ENCODE measurements at places on chromosomes 5 and 9.
A peak's percentile ranks its signal among the peaks of the same experiment; 100 is the strongest.

- no peak for DNase-seq
Observed at GRCh38 chr9:121269642-121270254, 1.8 kb downstream of the GSN start.

GRCh38 chr5:77924081-77924480 lies 147.9 kb upstream of the TBCA start:
- DNase-seq: no peak

GRCh38 chr5:1873243-1873959 lies 9.3 kb downstream of the IRX4 start:
- no peak for DNase-seq

DNA sequence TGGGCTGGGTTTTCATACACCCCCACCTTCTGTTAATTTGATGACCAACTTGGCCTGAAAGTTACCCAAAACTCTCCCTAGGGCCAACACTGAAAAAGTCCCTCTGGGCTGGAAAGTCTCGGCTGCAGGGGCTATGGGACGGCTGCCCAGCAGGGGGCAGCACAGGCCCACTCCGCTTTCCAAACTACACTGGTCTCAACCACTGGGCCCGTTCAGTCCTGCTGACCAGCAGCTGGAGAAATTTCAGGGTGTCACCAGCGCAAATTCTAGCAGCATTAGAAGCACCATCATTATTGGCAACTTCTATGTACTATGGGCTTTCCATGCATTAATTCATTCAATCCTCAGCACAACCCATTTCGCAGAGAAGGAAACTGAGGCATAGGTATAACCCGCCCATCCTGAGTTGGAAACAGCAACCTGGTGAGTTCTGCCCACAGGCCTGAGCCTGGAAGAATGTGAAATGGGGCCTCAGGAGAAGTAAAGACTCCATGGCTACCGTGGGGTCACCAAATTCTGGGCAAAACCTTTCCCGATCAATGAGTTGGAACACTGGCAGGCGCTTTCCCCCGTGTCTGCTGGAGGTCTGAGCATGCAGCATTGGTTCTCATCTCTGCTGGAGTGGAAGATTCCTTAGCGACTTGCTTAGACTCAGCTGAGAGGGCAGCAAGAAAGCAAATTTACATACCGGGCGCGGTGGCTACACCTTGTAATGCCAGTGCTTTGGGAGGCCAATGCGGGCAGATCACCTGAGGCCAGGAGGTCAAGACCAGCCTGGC lies 9.7 kb downstream of the ORM2 start:
- peak; percentile 44 for DNase-seq

GRCh38 chr9:123194023-123194422 lies 74.4 kb downstream of the STRBP start:
- no peak for DNase-seq

DNA sequence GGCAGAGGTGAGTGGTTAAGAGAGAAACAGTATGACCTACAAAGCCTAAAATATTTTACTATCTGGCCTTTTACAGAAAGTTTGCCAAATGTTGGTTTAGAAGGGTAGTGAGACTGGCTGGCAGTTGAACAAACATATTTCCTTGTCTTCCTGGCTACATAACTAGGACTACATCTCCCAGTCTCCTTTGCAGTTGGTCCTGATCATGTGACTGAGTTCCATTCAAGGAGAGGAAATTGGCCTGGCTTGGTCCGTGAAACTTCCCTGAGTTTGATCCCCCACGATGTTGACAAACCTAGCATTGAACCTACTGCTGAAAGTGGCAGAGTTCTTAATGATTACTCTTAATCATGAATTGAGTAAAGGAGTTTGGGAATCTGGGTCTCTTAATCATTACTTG lies 280.8 kb downstream of the SLIT3 start:
- DNase-seq: peak; percentile 14

DNA sequence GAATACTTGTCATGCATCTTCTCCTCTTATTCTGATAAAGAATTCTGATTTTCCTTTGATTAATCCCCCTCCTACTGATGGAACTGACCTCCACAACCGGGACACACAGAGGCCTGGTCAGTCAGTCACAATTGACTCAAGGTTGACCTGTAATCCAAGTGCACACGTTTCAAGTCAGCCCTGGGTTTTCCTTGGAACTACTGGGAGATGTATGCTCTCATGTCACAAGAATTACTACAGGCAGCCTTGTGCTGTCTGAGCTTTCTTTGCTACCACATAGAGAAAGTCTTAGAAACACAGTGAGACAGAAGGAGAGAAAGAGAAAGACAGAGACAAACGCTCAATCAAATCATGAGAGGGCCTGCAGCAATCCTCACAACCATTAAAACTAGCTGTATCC lies 345.8 kb downstream of the PDE4D start:
- no peak for DNase-seq

- DNase-seq: peak; percentile 33
Observed at GRCh38 chr9:97397220-97397619, 14.7 kb upstream of the TDRD7 start.

DNA sequence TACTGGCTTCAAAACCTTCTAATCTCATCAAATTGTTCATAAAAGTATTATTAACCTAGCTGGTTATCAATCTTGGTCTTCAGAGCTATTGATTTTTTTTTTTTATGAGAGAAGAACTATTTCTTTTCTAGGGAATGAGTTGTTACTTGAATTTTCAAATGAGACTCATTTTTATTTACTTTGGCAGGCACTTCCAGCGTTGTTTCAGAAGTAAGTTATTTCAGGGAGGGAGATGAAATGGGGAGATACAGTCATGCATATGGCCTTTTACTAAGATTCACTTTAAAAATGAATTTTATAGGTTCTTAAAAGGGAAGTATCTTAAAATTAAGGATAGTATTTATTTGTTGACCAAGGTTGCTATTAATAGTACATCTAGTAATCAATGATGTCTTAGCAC lies 129.6 kb downstream of the IZUMO3 start:
- DNase-seq: no peak

- no peak for DNase-seq
Observed at GRCh38 chr5:134422791-134423365, 11.2 kb upstream of the CDKN2AIPNL start.

- DNase-seq: peak; percentile 67
Observed at GRCh38 chr5:142544071-142544753, 141.7 kb downstream of the FGF1 start.

DNA sequence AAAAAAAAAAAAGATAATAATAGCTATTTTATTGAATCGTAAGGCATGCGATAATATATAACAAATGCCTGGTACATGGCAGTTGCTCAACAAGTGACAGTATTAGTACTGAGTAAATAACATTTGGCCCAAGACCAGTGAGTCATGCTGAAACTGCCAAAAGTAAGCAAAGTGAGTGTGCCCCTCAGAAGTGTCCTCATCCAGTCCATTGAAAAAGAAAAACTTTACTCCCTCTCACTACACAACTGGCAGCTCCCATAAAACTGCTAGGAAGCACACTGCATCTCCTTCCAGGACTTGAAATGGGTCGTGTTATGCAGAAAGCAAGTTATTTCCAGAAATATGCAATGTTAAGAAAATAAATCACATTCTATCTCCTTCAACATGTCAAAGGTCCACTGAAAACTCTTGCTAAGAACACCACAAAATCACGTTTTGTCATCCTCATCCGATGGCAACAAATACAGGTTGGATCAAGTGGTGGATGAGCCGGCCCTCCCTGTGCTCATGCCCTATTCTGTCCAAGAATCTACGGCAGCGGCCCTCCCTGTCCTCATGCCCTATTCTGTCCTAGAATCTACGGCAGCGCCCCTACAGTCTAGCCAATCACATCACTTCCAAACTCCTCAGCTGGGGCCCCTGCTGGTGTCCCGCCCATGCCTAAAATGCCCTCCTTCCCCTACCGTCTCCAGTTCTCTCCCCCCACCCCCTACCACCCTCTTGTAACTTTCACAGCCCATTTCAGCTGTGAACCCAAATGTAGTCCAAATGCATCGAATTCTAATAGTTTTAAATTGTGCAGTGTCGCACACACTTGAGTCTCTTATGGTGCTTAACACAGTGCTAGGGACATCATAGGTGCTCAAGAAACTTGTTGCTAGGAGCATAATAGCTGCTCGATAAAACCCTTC lies 12.5 kb downstream of the PTCH1 start:
- peak; percentile 69 for DNase-seq

- no peak for DNase-seq
Observed at GRCh38 chr5:100841358-100842076, 61.6 kb downstream of the ST8SIA4 start.

- DNase-seq: no peak
Observed at GRCh38 chr5:119343766-119344165, 12.1 kb upstream of the TNFAIP8 start.

DNA sequence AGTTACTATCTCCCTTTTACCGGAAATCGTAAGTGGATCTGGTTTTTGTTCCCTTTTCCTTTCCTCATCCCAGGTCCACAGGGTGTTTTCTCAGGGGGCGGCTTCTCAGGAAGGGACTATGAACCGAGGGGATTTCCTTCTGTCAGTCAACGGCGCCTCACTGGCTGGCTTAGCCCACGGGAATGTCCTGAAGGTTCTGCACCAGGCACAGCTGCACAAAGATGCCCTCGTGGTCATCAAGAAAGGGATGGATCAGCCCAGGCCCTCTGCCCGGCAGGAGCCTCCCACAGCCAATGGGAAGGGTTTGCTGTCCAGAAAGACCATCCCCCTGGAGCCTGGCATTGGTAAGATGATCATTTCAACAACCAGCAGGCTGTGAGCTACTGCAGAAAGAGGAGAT lies 75.8 kb downstream of the GOLPH3 start:
- DNase-seq: no peak

DNA sequence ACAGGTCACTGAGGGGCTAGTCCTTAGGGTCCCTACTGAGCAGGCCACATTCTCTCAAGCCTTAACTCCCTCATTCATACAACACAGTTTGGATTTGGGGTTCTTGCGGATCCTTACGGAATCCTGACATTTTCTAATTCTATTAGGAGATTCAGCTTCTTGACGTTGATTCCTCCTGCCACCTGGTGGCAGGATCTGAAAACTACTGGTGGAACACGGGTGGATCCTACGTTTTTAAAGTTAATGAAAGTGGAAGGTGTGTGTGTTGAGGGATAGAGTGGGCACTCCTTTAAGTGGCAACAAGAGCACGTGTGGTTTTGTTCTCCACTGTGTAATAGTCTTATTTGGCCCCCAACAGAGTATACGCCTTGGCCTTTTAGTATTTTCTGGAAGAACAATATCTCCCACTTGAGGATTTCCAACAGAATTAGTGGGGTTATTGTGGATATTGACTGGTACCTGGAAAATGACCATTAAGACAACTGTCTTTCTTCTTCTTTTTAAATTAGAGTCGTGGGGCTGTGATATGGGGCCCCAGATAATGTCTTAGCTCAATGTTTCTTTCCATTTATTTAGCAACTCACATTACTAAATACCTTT lies 25.2 kb downstream of the SLC28A3 start:
- peak; percentile 66 for DNase-seq

DNA sequence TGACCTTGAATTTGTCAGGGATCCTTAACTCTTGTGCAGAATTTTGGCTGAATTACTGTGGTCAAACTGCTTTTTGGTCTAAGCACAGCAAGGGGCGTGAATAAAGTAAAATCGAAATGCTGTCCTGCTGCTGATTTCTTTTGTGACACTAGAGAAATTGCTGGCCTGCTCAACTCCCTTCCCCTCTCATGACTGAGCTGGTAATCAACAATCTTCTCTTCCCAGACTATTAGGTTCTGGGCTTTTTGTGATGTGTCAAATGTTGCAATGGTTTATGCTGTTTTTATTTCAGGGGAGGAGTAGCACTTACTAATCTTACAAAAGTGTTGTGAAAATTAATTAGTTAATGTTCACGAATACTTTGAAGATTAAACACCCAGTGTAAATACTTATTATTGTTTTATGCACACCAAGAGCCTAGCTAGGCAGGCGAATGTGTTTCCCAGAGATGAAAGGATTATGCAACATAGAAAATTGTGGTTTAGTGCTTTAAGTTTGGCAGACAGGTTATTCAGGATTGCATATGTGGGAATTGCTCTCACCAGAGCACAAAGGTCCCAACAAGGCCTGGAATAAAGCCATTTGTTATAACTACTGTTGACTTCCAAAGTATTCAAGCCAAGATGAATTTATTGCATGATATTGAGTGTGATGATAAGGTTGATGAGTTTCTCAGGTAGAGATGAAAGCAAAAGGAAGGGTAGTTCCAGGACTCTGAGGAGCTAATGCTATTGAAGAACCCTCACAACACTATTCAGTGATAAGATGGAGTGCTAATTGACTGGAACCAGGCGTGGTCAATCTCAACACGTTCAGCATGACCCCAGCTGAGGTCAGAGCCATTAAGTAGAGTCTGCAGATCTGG lies 280.7 kb upstream of the ZNF608 start:
- peak; percentile 27 for DNase-seq

DNA sequence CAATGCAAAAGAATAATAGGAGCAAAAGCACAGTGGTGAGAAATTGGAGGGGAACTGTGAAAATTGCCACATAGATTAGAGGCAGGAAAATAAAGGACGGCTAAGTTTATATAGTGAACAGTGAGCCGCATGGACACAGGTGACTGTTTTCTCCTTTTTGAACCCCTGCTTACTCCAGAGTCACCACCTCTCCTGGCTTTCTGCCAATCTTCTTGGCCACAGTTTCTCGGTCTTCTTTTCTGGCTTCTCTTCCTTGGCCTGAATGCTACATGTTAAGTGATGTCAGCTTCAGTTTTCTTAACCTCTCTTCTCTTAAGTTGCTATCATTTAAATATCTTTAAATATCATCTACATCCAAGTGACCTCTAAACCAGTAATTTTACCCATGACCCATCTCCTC lies 47.3 kb upstream of the CDKN2B start:
- DNase-seq: no peak

DNA sequence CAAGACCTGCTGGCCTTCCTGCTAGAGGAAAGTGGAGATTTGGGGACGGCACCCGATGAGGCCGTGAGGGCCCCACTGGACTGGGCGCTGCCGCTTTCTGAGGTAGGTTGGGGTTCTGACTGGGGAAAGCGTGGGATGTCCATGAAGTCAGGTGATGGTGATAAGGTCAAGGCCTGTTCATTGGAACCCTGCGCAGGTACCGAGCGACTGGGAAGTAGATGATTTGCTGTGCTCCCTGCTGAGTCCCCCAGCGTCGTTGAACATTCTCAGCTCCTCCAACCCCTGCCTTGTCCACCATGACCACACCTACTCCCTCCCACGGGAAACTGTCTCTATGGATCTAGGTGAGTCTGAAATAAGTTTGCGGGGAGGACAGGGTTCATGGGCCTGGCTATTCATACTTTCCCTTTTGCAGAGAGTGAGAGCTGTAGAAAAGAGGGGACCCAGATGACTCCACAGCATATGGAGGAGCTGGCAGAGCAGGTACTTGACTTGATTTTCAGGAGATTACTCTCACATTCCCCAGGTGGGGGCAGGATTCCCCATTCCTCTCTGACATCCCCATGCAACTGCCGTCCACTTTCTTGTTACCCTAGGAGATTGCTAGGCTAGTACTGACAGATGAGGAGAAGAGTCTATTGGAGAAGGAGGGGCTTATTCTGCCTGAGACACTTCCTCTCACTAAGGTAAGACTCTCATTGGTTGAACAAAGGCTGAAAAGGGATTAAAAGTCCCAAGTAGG lies 505 bp downstream of the CREB3 start:
- peak; percentile 58 for DNase-seq

GRCh38 chr9:114437401-114437893 lies 49.7 kb upstream of the AKNA start:
- DNase-seq: no peak

GRCh38 chr5:126676195-126676624 lies 75.5 kb downstream of the PHAX start:
- DNase-seq: peak; percentile 52
